ENCODE measurements at places on chromosomes 4 and X. TPM values are rescaled to one million over a fixed set of nuclear protein-coding genes. Genes with fewer than 3 reads are reported as not detected.
A peak's percentile ranks its signal among the peaks of the same experiment; 100 is the strongest.

PNMA6A gene
- total RNA-seq: not detected

SMIM31 gene
- total RNA-seq: not detected

TMSB15A gene
- total RNA-seq: 20.8 TPM

LUZP4 gene
- total RNA-seq: not detected

EMD gene
- 77.3 TPM for total RNA-seq

PDGFRA gene
- total RNA-seq: 0.98 TPM

PPP1R2C gene
- not detected for total RNA-seq

SLC9B1 gene
- total RNA-seq: 0.52 TPM

GRCh38 chrX:105880491-105880890, 58.2 kb downstream of the NRK start:
- no peak for DNase-seq

DNA sequence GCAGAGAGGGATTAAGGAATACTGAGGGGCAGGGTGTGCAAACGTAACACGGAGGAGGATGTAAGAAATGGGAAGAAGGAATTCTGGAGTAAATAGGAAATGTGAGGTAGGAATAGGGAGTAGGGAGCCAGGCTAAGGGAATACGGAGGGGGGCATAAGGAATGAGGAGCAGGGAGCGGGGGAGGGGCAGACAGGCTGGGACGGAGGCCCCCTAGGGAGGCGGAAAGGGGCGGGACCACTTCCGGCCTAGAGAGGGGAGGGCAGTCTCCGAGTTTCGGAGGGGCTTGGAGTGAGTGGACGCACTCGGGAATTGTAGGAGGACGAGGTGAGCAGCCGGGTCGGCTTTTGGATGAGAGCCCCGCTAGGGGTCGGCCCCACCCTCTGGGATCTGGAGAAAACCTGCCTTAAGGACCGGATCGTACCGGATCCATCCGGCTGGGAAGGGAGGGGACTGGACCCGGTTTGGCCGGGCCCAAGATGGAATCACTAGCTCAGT, 612 bp downstream of the MAGED2 start:
- no peak for DNase-seq

DNA sequence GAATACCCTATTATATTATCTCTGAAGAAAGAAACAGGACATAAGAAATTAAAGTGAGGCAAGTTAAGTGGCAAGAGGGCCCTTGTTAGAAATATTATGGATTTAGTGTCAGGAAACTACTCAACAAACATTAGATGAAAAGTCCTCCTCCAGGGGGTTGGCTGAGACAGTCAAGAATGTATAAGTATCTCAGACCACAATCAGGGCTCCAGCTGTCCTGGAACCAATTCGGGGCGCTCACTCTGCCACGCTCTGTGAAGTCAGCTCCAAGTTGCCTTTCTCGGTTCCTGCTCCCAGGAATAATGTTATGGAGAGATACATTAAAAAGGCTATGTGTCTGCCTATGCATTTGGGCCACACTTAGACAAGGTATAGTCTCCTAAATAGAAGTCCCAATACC, 73.3 kb downstream of the RASGEF1B start:
- DNase-seq: no peak

DNA sequence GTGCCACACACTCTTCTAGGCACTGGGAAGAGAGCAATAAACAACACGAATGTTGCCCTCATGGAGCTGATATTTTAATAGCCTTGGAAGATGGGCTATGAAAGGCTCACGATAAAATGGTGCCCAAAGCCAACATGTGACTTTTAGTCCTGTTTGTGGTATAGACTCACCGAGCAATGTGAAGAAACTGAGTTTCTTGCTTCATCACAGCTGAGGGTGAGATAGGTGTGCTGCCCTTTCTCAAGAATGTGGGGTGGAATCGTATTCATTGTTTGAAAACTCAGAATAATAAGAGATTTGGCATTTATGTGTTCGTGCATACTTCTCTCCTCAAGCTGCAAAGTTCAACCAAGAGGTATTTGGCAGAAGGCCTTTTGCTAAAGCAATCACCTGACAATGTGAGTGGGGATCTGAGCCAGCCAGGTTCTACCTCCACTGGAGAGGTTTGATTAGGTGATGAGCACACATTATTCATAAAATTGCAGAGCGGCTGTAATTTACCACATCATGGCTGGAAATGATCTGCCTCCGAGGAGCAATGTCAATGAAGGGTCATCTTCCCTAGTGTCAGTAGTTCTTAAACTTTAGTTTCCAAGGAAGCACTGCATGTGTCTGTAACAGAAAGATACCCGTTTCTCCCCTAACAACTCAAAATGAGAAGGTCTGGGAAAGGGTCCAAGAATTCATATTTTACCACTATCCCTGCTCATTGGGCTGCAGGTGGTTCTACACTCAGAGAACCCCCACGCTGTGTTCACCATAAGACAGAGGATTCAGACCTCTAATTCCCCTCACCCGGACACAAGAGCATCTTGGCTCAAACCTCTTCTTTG, 41.9 kb upstream of the CBR4 start:
- DNase-seq: no peak

DNA sequence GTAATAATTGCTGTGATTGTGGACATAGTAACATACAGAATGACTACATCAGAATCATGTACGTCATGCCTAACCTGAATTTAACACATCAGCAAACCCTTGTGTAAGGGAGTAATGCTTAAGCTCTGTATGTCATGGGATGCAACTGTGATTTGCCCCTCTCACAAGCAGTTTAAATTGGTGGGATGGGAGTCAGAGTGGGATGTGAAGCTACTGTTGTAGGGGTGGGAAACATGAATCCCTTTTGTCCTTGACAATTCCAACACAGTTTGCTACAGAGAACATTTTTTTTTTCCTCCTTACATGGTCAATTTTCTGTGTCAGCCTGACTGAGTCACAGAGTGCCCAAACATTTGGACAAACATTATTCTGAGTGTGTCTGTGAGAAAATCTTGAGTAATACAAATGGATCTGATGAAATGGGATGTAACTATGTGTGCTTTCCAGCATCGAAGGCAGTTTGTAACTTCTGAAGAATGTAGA, 392.8 kb downstream of the GPM6A start:
- peak; percentile 94 for DNase-seq

DNA sequence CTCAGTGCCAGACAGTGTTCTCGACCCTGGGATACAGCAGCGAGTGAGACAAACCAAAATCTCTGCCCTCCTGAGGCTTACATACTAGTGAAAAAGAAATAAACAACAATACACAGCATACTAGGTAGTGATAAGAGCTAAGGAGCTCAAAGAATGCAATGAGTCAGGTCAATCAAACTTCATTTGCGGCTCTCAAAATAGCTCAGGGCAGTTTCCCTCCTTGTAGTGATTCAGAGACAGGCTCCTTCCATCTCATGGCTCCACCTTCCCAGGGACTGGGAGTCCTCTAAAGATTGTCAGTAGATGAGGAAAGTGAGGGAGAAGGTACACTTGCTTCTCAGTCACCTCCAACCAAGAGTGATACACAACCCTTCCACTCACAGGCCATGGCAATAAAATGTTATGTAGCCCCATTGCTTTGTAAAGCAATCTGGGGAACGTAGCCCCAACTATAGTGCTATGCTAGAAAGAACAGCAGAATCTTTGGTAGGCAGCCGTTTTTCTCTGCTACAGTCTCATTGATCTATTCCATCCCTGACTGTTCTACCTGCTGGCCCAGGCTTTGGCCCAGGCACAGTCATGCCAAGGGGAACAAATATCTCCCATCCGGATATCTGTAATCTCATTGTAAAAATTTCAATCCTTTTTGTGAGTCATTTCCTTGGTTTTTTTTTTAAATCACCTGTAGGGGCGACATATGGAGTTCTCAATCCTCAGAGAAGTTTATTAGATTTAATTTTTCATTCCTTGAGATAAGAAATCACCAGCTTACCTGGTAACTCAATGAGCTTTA, 183.1 kb upstream of the S100G start:
- peak; percentile 42 for DNase-seq

- no peak for DNase-seq
These were observed 149.1 kb downstream of the FBXO8 start for GRCh38 chr4:174134361-174134760.

GRCh38 chrX:76454456-76454927, 27.0 kb downstream of the MAGEE1 start:
- DNase-seq: peak; percentile 0

DNA sequence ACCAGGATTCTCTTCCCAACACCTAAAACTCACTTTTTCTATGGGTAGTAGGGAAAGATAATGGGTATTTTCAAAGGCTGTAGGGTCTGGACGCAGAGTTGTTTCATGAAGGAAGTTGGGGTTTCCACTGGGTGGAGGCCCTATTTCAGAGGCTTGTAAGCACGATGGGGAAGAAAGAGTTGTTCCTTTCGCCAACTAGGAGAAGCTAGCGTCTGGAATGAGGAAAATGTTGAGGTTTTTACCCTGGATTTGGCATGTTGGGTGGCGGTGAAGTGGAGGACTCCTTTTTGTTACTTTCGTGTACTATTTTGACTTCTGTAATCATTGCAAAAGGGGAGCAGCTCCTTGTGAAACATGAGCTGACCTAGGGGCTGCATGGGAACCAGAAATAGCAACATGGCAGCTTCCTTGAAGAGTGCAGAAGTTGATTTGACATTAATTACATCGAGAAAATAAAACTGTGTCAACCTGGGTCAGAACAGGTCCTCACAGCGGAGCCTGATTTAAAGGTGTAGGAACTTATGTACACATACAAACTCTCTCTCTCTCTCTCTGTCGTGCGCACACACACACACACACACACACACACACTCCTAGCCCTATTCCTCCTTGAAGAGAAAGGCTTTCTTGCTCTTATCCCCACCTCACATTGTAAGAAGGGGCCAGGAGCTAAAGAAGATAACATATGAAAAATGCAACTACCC, 19.1 kb downstream of the VSIG4 start:
- no peak for DNase-seq

Measured in LHCN-M2 (cell line).